ENCODE measurements at places on chromosomes 7 and 10.

DNA sequence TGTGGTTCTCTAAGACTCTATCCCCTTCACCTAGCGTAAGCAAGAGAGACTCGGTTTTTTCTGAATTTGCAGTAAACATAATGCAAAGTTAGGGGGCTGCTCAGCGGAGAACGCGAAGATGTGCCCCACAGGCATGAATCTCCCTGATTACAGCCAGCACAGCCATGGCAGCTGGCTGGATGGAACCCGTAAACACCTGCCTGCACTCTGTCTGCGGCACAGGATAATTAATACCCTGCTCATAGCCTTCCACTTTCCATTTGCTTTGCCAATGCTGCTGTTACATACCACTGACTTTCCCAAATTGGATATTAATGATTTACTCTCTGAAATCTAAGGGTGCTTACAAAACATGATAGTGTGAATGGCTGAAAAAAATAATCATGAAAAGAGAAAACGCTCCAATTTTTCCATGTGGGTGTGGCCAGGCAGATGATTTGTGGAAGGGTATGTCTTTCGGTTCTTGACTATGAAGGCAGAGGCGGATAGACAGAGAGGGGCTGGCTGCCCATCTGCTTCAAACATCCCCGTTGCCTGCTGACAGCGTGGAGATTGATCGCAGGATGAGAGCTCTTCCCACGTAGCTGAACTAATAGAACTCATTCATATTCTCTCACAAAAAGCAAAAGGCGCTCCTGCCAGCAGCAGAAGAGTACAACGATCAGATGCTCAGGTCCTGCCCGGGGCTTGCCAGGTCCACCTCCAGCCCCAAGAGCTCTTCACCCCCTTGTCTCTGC is 193.2 kb upstream of the GHITM start:
- DNase-seq = no peak

DNA sequence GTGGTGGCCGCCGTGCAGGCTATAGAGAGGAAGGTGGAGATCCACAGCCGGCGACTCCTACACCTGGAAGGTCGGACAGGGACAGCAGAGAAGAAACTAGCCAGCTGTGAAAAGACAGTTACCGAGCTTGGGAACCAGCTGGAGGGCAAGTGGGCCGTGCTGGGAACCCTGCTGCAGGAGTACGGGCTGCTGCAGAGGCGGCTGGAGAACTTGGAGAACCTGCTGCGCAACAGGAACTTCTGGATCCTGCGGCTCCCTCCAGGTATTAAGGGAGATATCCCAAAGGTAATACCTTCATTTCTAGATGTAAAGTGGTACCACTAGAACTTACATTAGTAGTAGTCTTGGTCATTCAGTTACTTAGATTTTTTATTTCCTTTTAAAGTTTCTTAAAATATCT is 6.8 kb downstream of the ZNF398 start:
- DNase-seq = no peak

DNA sequence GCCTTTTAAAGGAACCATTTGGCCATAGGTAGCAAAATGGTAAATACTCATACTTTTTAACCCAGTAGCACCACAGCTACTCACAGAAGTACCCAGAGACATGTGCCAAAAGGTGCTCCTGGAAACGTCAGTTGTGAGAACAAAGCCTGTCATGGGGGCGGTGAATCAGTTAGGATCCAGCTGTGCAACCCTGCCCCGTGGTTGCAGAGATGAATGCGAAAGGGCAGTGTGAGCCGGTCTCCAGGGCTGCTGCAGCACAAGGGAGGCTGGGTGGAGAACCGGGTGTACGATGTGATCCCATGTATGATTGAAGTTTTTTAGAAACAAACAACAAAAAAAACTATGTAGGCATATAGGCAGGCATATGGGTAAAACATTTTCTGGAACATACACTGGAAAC is 1.3 kb upstream of the LRRC18 start:
- no peak for DNase-seq

DNA sequence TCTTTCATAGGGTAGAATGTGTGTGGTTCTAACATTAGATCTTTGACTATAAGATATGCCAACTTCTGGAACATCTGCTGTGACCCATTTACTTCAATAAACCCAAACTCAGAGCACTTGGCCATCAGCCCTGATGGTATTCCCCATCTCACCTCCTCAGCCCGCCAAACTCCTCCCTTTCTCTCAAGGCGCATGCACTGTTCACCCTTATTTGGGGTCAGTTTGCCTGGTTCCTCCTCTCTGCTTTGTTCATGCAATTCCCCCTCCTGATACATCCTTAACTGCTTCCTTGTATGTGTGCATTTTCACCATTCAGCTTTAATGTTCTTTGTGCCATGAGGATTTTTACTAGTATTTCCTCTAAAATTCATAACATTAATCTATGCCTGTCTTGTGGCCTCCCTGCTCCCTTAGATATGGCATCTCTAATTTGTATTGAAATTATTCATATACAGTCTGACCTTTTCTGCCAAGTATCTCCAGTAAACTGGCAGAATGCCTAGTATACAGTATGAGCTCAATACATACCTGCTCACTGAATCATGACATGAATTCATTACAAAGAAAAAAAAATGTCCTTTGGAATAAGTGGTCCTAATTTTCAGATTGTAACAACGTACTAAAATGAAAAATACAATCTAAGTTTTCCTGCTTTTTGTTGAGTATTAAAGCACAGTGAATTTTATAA is 336.8 kb upstream of the IGFBP3 start:
- no peak for DNase-seq

GRCh38 chr7:67878808-67879207 is 882.2 kb downstream of the TYW1 start:
- no peak for DNase-seq

DNA sequence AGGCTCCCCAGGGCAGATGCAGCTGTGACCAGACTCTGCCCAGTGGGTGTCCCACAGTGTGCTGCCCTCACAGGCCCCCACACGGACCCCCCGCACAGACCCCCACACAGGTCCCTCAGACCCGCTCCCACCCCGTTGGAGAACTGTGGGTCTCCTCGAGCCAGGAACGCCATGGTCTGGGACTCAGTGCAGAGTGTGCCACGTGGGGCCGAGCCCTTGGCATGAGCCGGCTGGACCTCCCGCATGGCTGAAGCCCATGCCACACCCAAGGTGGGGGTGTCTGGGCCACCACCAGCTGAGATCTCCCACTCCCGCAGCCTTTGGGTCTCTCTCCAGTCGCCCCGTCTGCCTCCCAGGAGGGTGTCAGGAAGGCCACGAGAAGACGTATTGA is 34.3 kb downstream of the JAKMIP3 start:
- DNase-seq = no peak

DNA sequence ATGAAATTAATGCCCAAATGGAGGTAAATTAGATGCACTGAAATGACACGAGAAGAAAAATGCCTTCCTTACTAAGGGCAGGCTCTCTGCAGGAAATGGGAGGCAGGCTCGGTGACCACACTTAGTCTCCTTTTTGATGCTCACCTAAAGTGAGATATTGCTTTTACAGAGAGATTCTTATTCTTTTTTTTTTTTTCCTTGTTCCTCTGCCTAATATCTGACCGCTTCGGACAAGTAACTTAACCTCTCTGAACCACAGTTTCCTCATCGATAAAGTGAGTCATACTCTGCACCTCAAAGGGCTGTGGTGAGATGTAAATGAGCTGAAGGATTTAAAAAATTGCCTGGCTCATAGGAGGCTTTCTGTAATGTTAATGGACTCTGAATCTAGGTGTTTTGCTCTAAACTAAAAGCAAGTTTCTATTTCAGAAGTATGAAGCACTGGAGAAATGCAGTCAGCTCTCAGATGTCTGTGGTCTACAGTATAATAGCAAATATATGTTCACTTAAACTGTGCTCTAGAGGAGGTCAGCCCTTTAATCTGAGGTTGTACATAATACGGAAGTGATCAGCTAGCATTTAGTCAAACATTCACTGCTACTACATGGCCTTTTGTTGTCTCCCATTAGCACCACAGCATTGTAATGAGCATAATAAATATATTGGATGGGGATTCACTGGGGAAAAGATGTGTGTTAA is 23.2 kb downstream of the NKX2-3 start:
- DNase-seq = no peak

GRCh38 chr7:33882950-33883670 is 22.2 kb upstream of the BMPER start:
- DNase-seq = no peak
